Thoracic aorta (tissue), 2 donors: ENCODE measurements at places on chromosomes 16 and 17.

DNA sequence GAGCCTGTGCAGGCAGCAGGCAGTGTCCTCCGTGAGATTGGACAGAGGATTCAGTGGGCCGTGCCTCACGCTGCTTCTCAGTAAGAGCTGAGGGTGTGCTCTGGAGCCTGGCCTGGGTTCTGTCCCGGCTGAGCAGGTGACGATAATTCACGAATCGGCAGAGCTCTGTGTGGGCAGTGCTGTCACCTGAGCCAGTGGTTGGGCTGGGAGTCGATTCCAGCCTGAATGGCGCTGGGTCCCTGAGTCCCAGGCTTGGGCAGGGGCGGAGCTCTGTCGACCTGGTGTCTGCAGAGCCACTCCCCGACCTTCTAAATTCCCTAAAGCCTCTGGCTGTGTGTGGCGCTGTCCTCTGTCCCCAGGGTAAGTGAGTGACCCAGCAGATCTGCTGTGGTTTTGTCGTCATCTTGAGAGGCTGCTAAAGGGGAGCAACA lies 8.4 kb downstream of the ACSF3 start:
- no peak overlapping the region for H3K4me3 ChIP-seq
- H3K27ac ChIP-seq: no peak overlapping the region
- H3K4me1 ChIP-seq: no peaks in the 10 kb centered on the region

DNA sequence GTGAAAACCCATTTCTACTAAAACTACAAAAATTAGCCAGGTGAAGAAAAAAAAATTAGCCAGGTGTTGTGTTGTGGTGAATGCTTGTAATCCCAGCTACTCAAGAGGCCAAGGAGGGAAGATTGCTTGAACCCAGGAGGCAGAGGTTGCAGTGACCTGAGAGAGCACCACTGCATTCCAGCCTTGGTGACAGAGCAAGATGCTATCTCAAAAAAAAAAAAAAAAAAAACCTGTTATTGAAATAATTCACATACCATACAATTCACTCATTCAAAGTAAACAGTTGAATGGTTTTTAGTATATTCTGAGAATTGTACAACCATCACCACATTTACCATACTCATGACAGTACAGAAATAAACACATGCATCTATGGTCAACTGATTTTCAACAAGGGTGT lies 31.0 kb downstream of the ZNRF1 start:
- H3K36me3 ChIP-seq: no peaks in the 10 kb centered on the region
- DNase-seq: no peak
- no peaks in the 10 kb centered on the region for H3K27me3 ChIP-seq
- peaks cover 13% of the 10 kb centered on the region for H3K4me1 ChIP-seq

GRCh38 chr17:77455111-77455890 lies 314.5 kb downstream of the SEC14L1 start:
- H3K4me1 ChIP-seq: peaks cover 16% of the 10 kb centered on the region
- H3K36me3 ChIP-seq: no peaks in the 10 kb centered on the region
- H3K4me3 ChIP-seq: peak overlapping the region; percentile 35
- H3K27ac ChIP-seq: no peak overlapping the region
- no peak for DNase-seq
- H3K27me3 ChIP-seq: no peaks in the 10 kb centered on the region

DNA sequence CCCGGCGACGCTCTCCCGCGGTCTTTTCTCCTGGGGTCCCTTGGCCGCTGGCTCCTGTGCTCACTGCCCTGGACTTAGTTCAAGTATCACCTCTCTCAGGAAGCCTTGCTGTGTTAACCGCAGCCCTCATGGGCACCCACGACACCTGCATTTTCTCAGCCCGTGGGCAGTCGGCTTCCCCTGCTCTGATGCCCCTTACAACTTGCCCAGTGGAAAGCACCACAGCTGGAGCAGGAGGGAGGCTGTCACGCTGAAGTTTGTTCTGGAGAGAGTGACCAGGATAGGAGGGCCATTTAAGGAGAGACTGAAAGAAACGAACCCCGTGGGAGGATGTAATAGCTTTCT lies 395 bp downstream of the STXBP4 start:
- H3K27me3 ChIP-seq: no peaks in the 10 kb centered on the region
- H3K27ac ChIP-seq: peak overlapping the region; percentile 84
- H3K4me3 ChIP-seq: peak overlapping the region; percentile 88
- H3K4me1 ChIP-seq: peaks cover 23% of the 10 kb centered on the region
